IMR-90 (cell line): ENCODE measurements at places on chromosomes 3 and 15. TPM values are rescaled to one million over a fixed set of nuclear protein-coding genes. Genes with fewer than 3 reads are reported as not detected.

The ZNF80 gene
- not detected in 2 replicates for total RNA-seq

The STARD9 gene
- total RNA-seq, result 3.1 and 3.2 TPM in 2 replicates

The MESP2 gene
- total RNA-seq, result 0.18 and 0.28 TPM in 2 replicates

The EEF1AKMT4 gene
- 2.8 and 2.9 TPM in 2 replicates for total RNA-seq

The PIERCE2 gene
- total RNA-seq, result 0.28 and 0.36 TPM in 2 replicates

The HTR3D gene
- not detected in 2 replicates for total RNA-seq

The DPPA2 gene
- not detected in 2 replicates for total RNA-seq

The HIGD2B gene
- not detected in 2 replicates for total RNA-seq

The CLEC3B gene
- 1.9 and 3.6 TPM in 2 replicates for total RNA-seq

The THPO gene
- not detected in 2 replicates for total RNA-seq

The ST3GAL6 gene
- total RNA-seq, result 0.36 and 1.4 TPM in 2 replicates

GRCh38 chr3:169354774-169355501 lies 308.6 kb downstream of the MECOM start:
- DNase-seq, result no peak

DNA sequence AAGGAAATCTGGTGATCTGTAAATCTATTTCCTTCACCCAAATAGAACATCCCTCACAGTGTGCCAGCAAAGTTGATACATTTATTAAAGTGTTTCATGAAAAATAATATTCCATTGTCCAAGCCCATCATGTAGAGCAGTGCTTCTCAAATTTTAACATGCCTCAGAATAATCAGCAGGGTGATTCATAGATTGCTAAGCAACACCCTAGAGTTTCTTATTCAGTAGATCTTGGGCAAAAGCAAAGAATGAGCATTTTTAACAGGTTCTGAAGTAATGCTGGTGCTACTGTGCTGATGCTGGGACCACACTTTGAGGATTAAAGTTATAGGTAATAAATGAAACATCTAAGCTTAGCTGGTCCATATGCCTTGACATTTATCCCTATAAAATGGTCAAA lies 210.5 kb downstream of the ZIC4 start:
- DNase-seq, result peak; percentile 18

GRCh38 chr3:16687221-16687620 lies 82.0 kb upstream of the DAZL start:
- DNase-seq, result no peak

GRCh38 chr3:57691411-57692132 lies 1.3 kb downstream of the DENND6A start:
- peak; percentile 7 for DNase-seq

- DNase-seq, result no peak
Observed at GRCh38 chr3:165885558-165886270, 48.5 kb upstream of the BCHE start.

DNA sequence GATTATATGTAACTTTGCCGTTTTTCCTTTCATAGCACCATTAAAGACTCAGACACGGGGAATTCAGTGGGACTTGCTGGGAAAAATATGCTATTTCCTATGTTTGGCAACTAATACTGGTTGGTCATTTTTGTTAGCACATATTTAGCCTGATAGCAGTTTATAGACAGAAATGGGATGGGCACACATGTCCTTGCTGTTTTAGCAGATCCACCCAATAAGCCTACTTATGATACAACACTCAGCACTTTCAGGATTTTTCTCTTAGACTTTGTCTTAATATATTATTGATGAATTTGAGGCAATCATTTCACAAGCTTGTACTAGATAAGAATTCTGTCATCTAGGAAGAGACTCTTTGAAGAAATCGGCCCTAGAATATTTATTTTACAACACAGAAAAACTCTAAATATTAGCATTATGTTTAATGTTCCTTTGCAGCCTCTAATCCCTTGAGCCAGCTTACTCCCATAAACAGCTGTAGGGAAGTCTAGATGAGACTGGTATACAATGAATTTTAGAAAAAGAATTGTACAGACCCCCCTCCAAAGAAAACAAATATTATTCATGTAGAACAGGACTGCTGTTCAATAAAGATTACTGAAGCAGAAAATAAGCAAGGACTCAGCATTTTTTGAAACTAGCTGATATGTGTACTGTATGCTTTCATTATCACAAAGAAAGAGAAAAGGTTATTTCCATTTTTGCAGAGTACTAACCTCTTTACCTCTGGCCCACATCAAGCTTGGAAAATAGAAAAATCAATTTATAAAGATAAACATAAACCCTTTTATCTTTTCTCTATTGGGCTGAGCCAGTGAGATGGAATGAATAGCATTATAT lies 656.8 kb upstream of the SGO1 start:
- DNase-seq, result no peak

- DNase-seq, result no peak
Observed at GRCh38 chr15:101025896-101026631, 106.9 kb downstream of the LRRK1 start.

- no peak for DNase-seq
Observed at GRCh38 chr3:103127098-103127630, 692.3 kb downstream of the ZPLD1 start.

DNA sequence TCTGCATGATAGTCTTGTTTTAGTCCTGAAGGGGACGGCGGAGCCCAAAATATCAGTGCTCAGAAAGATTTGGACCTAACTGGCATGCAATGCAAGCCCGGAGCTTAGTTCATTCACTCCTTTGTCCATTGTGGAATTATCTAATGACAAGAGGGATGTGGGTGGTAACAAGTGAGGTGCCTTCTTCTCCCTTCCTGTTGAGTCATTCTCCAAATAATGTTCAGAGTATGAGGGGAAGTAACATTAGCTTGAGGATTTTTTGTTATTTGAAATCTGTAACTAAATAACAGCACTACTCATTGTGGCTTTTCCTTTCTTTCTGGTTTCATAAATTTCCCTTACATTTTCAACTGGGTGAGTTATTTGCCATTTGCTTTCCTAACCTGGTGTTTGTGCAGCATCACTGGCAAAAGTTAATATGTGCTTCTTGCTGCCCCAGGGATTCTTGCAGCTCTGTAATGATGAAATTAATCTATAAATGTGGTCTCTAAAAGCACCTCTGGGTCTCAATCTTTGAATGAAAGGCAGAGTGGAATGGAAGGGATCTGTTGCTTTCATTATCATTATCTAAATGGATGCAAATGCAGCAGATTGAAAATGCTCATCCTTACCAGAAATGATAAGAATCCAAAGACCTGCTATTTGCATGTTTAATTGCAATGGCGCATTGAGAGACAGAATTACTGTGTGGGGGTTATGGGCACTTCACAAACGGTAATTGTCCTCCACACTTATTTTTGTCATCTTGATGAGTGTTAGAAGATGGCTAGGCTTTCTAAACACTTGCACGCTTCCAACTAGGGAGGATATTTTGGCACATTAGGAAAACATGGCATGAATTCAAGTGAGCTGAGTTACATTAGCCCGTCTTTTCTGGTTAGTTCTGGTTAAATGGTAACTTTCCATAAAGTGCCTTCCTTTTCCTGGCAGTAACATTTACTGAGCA lies 89.9 kb upstream of the MITF start:
- DNase-seq, result peak; percentile 55

DNA sequence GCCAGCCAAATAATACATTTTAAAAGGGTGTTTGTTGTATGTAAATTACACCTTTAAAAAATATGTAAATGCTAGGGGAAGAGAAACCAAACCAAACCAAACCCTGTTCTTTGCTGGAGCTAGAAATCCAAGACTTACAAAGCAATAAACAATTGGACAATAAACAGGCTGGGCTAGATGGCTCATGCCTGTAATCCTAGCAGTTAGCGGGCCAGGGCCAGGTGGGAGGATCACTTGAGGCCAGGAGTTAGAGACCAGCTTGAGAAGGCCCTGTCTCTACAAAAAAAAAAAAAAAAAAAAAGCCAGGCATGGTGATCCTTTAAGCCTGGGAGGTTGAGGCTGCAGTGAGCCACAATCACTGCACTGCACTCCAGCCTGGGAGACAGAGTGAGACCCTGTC lies 12.5 kb downstream of the STOML1 start:
- no peak for DNase-seq

DNA sequence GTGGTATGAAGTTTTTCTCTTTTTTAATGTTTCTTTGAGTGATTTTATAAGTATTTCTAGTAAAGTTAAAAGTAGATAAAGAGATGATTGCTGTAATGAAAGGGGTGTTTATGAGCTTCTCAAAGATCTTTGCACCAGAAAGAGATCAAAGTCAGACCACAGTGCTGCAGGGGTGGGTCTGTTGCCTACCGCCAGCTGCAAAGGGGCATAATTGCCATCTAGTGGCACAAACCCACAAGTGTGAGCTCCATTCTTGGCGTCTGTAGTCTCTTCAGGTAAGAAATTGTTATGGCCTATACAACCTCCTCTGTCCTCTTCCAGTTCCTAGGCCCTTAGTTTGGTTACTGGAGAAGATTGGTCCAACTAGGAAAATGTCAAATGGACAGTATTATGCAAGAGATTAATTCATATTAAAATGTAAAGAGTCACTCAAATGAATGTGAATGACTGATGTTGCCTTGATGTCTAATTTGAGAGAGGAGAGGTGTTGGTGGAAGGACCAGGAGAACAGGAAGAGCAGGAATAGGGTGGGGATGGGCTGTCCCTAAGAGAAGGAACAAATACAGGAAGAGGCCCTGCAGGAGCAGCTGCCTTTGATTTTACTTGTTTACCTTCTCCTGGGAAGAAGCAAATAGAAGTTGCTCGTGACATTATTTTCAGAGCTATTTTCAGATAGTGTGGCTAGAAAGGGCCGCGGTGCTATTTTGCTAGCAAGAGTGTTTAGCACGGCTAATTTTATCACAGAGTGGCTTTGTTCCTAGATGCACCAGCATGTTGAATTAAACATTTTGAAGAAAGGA lies 53.0 kb upstream of the GSK3B start:
- no peak for DNase-seq

DNA sequence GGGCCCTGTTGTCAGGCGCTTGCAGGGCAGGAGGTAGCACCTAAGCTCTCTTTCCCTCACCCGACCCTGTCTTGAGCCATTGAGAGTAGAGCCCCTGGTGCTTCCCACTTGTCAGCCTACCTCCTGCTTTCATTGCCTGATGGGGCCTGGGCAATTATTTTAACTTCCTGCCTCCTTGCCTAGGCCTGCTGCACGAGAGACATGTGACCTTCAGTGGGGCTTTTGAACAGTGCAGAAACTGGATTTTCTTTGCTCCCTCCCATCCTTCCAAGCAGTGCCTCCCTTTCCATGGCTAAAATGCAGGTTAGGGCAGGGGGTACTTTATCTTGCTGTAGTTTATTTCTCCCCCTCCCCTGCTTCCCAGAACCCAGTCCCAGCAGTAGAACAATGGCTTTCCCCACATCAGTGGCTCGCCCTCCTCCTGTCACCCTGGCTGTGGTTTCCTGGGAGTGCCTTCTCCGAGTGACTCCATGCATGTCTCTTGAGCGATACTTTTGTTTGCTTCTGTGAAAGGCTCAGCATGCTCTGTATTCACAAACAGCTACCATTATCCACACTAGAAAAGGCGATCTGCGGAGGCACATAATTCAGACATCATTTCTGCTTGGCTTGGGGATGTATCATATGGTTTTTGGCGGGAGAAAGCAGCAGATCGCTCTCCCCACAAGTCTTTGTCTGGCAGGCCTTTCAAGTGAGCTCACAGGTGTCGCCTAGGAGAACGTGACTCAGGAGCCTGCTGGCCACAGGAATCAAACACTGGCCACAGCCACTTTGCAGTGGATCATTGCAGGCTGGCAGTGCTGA lies 24.1 kb downstream of the PDIA5 start:
- peak; percentile 41 for DNase-seq

GRCh38 chr15:29889542-29890329 lies 67.5 kb upstream of the TJP1 start:
- no peak for DNase-seq

GRCh38 chr3:9846231-9846630 lies 2.4 kb upstream of the RPUSD3 start:
- DNase-seq, result no peak

DNA sequence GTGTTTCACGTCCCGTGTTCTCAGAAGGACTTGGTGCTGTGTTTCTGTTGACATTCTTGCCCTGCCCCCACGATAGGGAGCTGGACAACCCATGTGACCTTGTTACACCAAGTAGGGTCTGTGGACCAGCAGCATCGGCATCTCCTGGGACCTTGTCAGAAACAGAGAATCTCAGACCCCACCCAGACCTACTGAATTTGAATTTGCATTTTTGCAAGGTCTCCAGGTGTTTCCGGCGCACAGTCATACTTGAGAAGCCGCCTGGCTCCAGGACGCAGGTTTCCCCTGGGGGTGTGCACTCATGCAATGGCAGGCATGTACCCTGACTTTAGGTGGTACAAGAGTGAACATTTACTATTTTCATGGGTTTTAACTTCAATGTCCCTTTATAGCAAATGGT lies 117.9 kb downstream of the TLE3 start:
- no peak for DNase-seq
